Stimulated activated CD4-positive, alpha-beta T cell treated with anti-CD3 and anti-CD28 coated beads, Interleukin-1b, Interleukin-23, amount 100 ng/mL, for 24 hours (primary cell): ENCODE measurements at places on chromosomes 11 and 22.

DNA sequence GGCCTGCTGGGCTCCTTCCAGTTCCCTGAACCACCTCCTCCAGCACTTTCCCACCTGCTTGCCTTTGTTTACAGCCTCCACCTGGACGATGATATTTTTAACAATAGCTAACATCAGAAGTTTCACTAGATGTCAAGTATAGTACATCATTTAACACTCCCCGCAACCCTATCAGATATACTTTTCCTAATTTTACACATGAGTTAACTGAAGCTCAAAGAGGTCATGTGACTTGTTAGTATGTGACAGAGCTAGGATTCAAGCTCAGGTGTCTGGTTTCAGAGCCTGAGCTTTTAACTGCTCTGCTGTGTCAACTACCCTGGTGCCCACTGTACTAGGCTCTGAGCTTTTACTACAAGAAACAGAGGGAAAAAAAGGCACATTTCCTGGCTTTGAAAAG lies 14.3 kb upstream of the HPX start:
- no peak for DNase-seq

GRCh38 chr22:47919001-47919441 lies 1156.6 kb downstream of the TBC1D22A start:
- no peak for DNase-seq

DNA sequence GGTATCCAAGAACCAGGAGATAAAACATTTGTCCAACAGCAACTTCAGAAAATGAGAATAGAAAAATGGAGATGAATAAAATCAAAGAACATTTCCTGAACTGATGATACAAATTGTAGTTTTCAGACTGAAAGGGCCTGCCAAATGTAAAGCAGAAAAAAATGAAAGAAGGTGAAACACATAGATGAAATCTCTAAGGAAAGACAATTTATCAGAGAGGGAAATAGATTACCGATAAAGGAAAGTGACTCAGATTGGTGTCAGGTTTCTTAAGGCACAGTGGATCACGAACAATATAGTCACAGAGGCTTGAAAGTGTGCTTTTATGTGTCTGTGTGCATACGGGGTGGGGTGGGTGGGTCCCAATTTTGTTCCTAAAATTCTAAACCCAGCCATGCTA lies 4.1 kb upstream of the STT3A start:
- no peak for DNase-seq

GRCh38 chr22:19750507-19751490 lies 9.8 kb upstream of the TBX1 start:
- no peak for DNase-seq

DNA sequence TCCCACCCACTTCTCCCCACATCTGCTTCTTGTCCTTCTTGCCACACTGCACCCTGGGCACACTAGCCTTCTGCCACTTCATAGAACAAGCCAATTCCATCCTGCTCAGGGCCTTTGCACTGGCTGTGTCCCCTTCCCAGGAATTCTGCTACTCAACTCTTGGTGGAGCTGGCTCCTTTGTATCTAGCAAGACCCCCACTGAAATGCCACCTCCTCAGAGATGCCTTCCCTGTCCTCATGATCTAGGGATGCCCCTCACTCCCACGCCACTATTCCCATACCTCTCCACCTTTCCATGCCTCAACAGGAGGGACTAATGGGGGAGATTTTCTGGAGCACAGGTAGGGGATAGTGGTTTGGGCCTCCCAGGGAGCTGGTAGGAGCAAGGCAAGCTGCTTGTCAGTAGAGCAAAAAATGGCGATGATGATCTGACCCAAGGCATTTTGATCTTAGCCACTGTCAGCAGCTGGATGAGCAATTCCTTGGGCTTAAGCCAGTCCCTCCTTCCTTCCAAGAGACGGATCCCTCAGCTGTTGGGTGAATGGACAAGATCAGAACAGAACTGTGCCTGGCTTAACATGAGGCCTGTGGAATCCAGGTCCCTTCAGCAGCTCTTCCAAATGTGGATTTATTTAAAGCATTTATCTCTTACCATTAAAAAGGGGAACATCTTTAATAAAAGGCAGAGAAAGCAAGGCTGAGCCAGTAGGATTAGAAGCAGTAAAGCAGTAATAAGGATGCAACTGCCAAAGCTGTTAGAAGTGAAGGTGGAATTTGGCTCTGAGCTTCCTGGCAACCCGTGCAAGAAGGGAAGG lies 4.0 kb upstream of the PRDM11 start:
- DNase-seq, result no peak

- DNase-seq, result peak; percentile 15
Observed at GRCh38 chr22:17705951-17706900, 67.7 kb downstream of the BCL2L13 start.

DNA sequence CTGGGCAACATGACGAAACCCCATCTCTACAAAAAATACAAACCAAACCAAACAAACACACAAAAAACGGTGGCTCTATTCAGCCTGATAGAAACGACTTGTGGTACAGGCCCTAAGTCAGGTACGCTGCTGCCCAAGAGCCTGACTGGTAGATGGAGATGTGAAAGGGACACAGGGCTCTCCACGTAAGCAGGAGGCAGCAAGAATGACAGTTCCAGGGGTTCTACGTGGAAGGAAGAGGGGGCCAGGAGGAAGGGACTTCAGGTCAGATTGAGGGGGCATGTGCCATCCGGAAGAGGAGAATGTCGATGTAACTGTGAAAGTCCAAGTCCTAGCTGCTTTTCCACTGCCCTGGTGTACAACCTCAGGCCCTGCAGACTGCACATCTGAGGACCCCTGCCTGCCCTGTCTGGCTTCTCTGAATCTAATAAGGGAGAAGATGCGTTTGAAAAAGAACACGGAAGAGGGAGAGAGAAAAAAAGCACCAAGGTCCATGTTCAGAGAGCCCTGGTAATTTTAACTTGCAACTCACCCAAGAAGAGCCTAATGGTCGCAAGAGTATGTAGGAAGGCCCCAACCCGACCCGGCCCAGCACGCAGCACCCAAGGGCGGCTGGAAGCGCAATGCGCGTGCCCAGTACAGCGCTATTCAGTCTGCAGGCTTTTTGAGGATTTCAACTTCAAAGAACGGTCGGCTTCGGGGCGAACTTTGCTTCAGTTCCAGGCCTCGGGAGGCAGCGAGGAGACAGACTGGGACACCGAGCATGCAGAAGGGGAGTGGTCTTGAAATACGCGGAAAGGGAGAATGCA lies 909 bp upstream of the ZNRD2 start:
- no peak for DNase-seq

GRCh38 chr11:134079317-134079716 lies 10.4 kb downstream of the JAM3 start:
- no peak for DNase-seq

GRCh38 chr11:114256176-114256966 lies 39.8 kb upstream of the NNMT start:
- DNase-seq, result no peak

GRCh38 chr11:135069890-135070289 lies 657.8 kb upstream of the B3GAT1 start:
- DNase-seq, result no peak

DNA sequence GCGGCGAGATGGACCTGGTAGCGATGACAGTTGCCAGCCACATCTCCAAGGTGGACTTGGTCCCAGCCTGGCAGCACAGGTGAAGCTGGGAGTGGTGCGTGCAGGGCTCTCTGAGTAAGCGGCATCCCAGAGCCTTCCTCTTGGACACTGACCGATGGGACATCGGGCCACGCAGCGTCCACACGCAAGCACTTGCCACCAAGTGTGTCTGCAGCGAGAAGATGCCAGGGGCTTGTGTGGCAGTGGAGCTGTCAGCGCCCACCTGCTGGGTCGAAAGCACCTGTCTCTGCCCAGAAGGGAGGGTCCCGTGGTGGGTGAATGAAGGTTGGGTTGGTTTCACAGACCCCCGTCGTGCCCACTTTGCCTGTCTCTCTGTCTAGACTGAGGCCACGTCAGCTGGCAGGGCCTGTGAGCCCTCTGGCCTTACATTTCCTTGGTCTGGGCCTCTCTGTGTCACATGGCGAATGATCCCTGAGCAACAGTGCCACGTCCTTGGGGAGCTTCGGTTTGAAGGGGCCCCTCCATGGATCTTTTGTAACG lies 50.8 kb upstream of the SMIM38 start:
- DNase-seq, result no peak

- no peak for DNase-seq
Observed at GRCh38 chr11:2929950-2930703, 907 bp upstream of the PHLDA2 start.

DNA sequence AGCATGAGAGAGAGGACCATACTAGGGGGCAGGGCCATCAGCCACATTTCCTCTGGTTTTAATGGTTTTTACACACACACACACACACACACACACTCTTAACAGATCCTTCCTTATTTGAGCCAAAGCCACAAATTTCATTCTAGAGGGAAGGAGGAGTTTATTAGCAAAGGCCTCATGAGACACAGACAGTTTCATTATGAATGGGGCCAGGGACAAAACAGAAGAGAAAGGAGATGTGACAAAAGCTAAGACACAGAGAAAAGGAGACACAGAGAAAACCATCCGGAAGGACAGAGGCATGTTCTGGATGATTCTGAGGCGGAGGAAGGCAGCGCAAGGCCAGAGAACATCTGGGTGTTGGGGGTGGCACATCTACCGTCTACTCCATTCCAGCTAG lies 32.2 kb upstream of the ARFGAP3 start:
- no peak for DNase-seq
